Pericardium fibroblast (primary cell): ENCODE measurements at places on chromosomes 2 and 18. TPM values are rescaled to one million over a fixed set of nuclear protein-coding genes. Genes with fewer than 3 reads are reported as not detected.

Gene SP9
- total RNA-seq = not detected in 2 replicates

Gene ADAM23
- total RNA-seq = 1.1 and 1.5 TPM in 2 replicates

Gene GALNT3
- 0.09 TPM in 1 of 2 replicates, not detected in the other for total RNA-seq

Gene CROCC2
- not detected in 2 replicates for total RNA-seq

Gene RAB27B
- 0.93 and 1.9 TPM in 2 replicates for total RNA-seq

Gene VWC2L
- not detected in 2 replicates for total RNA-seq

Gene LYPD6
- 0.51 and 2.7 TPM in 2 replicates for total RNA-seq

Gene IL1B
- total RNA-seq = 0.09 and 1.9 TPM in 2 replicates

Gene DCAF17
- 7.9 and 17.6 TPM in 2 replicates for total RNA-seq

Gene SLC16A14
- total RNA-seq = under 0.01 and 0.23 TPM in 2 replicates

Gene GPR75
- total RNA-seq = 0.35 and 0.77 TPM in 2 replicates

Gene CYS1
- 2.1 and 2.3 TPM in 2 replicates for total RNA-seq

Gene TSHZ1
- 6.2 and 13.4 TPM in 2 replicates for total RNA-seq

Gene SULT6B1
- not detected in 2 replicates for total RNA-seq

Gene C2orf80
- total RNA-seq = not detected in 2 replicates

Gene MERTK
- 0.68 and 2.0 TPM in 2 replicates for total RNA-seq

Gene LYG2
- total RNA-seq = not detected in 2 replicates

Gene MALL
- 4.4 and 5.6 TPM in 2 replicates for total RNA-seq

Gene GRHL1
- total RNA-seq = 0.09 TPM in 1 of 2 replicates, not detected in the other

Gene SLC14A1
- total RNA-seq = under 0.01 TPM in 1 of 2 replicates, not detected in the other

Gene NOSTRIN
- total RNA-seq = 0.43 and 2.6 TPM in 2 replicates

Gene HOXD12
- total RNA-seq = not detected in 2 replicates

Gene STPG4
- total RNA-seq = not detected in 2 replicates

Gene TP53I3
- total RNA-seq = 51.0 and 52.5 TPM in 2 replicates

Gene CIDEA
- total RNA-seq = not detected in 2 replicates

Gene LRRC30
- total RNA-seq = not detected in 2 replicates

Gene IL37
- not detected in 2 replicates for total RNA-seq

Gene TCF4
- 20.7 and 32.9 TPM in 2 replicates for total RNA-seq

Gene ELOA2
- total RNA-seq = not detected in 2 replicates

Gene DNAJC27
- total RNA-seq = 1.5 and 2.1 TPM in 2 replicates

Gene CLHC1
- total RNA-seq = 0.43 and 2.9 TPM in 2 replicates

Gene PIEZO2
- 2.6 and 7.0 TPM in 2 replicates for total RNA-seq
